ENCODE measurements at places on chromosomes 5 and 9. TPM values are rescaled to one million over a fixed set of nuclear protein-coding genes. Genes with fewer than 3 reads are reported as not detected.

Gene PCDHA10
- total RNA-seq = 0.07 TPM

- H3K4me3 ChIP-seq = no peak overlapping the region
- no peak for DNase-seq
- H3K4me1 ChIP-seq = no peaks in the 10 kb centered on the region
- no peaks in the 10 kb centered on the region for H3K36me3 ChIP-seq
These were observed 271.1 kb downstream of the TRIM36 start for GRCh38 chr5:114898602-114899001.

GRCh38 chr5:81895307-81895706 is 76.5 kb upstream of the ATG10 start:
- no peaks in the 10 kb centered on the region for H3K27me3 ChIP-seq
- H3K27ac ChIP-seq = no peak overlapping the region
- H3K4me3 ChIP-seq = no peak overlapping the region
- H3K4me1 ChIP-seq = no peaks in the 10 kb centered on the region
- no peaks in the 10 kb centered on the region for H3K36me3 ChIP-seq

Gene SLC6A19
- 0.05 TPM for total RNA-seq

GRCh38 chr9:18749711-18750110 is 275.8 kb downstream of the ADAMTSL1 start:
- H3K27me3 ChIP-seq = no peaks in the 10 kb centered on the region
- no peak for DNase-seq
- no peak overlapping the region for H3K4me3 ChIP-seq
- no peaks in the 10 kb centered on the region for H3K36me3 ChIP-seq
- no peaks in the 10 kb centered on the region for H3K4me1 ChIP-seq

- no peaks in the 10 kb centered on the region for H3K4me1 ChIP-seq
- H3K36me3 ChIP-seq = no peaks in the 10 kb centered on the region
- no peak overlapping the region for H3K27ac ChIP-seq
- DNase-seq = no peak
These were observed 27.9 kb upstream of the GLDC start for GRCh38 chr9:6673326-6674025.

DNA sequence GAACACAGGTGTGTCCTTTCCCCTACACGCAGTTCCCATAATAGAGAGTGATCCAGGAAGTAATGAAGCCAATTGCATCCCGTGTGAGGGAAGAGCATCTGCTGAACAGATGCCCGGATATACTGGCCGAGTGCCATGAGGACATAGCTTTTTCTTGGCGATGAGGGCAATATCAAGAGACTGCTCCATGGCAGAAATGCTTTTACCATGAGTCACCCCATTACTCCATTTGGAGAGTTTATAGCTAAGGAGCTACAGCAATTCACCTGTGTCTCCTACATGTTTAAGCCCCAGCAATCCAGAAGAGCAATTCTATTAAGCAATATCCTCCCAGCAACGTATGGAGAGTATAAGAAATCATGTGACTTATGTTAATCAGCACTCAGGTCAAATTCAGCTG is 222.0 kb upstream of the KLF4 start:
- H3K27me3 ChIP-seq = no peaks in the 10 kb centered on the region
- no peak for DNase-seq
- H3K4me3 ChIP-seq = no peak overlapping the region

- H3K36me3 ChIP-seq = no peaks in the 10 kb centered on the region
- H3K4me1 ChIP-seq = no peaks in the 10 kb centered on the region
- no peak overlapping the region for H3K4me3 ChIP-seq
- no peak overlapping the region for H3K27ac ChIP-seq
These were observed 88.1 kb upstream of the ADAMTSL1 start for GRCh38 chr9:18385696-18386490.

Gene GOLGA1
- total RNA-seq = 12.2 TPM

Gene ANKRD31
- total RNA-seq = not detected

GRCh38 chr9:124512806-124513204 is 5.6 kb upstream of the NR5A1 start:
- H3K27ac ChIP-seq = no peak overlapping the region
- no peak overlapping the region for H3K4me3 ChIP-seq
- H3K27me3 ChIP-seq = no peaks in the 10 kb centered on the region
- H3K36me3 ChIP-seq = no peaks in the 10 kb centered on the region
- H3K4me1 ChIP-seq = no peaks in the 10 kb centered on the region

DNA sequence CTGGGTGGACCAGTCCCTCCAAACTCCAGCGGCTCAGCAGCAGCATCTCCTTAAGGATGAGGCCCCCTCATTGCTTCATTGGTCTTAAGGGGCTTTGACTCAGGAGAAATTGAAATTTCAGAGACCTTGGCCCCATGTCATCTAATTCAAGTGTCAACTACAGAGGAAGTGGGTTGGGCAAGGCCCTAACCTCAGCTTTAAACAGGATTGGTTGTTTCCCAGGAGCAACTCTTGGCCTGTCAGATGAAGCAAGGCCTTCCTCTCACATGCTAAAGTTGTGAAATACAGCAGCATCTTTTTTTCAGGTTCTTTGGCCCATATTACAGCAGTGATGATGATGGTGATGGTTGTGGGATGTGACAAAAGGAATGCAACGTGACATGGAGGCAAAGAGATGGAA is 348.3 kb downstream of the ICE1 start:
- H3K4me1 ChIP-seq = peaks cover 11% of the 10 kb centered on the region
- no peaks in the 10 kb centered on the region for H3K27me3 ChIP-seq
- H3K36me3 ChIP-seq = no peaks in the 10 kb centered on the region
- no peak overlapping the region for H3K4me3 ChIP-seq

GRCh38 chr5:136070486-136071285 is 41.9 kb downstream of the TGFBI start:
- no peak for DNase-seq
- no peaks in the 10 kb centered on the region for H3K27me3 ChIP-seq
- H3K4me3 ChIP-seq = no peak overlapping the region
- H3K27ac ChIP-seq = peak overlapping the region; percentile 24

Gene IFNA14
- total RNA-seq = not detected

- no peak overlapping the region for H3K27ac ChIP-seq
- no peak overlapping the region for H3K4me3 ChIP-seq
- H3K27me3 ChIP-seq = no peaks in the 10 kb centered on the region
These were observed 30.1 kb upstream of the ZBED3 start for GRCh38 chr5:77117161-77117560.

GRCh38 chr9:70385426-70385825 is 29.0 kb downstream of the KLF9 start:
- no peaks in the 10 kb centered on the region for H3K27me3 ChIP-seq
- H3K27ac ChIP-seq = no peak overlapping the region
- DNase-seq = no peak
- H3K36me3 ChIP-seq = peaks cover 42% of the 10 kb centered on the region
- no peak overlapping the region for H3K4me3 ChIP-seq

DNA sequence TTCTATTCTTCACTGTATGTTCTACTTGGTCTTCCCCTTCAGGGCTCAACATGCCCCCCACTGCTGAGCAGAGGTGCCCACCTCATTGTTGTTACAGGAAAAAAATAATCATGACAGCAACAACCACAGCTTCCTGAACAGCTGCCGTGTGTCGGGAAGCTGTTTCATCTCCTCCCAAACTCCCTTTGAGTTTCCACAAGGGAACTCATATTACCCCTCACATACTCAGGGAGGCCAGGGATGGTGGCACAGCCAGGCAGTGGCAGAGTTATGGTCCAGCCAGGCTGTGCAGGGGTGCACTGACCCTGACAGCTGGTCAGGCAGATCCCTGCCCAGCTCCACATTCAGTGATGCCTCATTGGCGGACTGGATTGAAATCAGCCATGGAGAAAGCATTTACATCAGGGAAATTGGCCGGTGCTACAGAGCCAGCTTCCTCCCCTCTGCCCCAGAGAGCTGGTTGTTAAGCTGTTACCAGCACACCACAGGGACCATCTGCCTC is 37.3 kb downstream of the SARDH start:
- H3K4me1 ChIP-seq = no peaks in the 10 kb centered on the region
- no peak for DNase-seq
- no peak overlapping the region for H3K27ac ChIP-seq
- H3K4me3 ChIP-seq = no peak overlapping the region

GRCh38 chr5:62041156-62041756 is 264.8 kb upstream of the KIF2A start:
- no peak overlapping the region for H3K4me3 ChIP-seq
- no peaks in the 10 kb centered on the region for H3K27me3 ChIP-seq
- no peak for DNase-seq
- no peak overlapping the region for H3K27ac ChIP-seq
- no peaks in the 10 kb centered on the region for H3K4me1 ChIP-seq
- H3K36me3 ChIP-seq = no peaks in the 10 kb centered on the region

Gene GALT
- total RNA-seq = 23.0 TPM

- H3K4me3 ChIP-seq = no peak overlapping the region
- peak overlapping the region; percentile 97 for H3K27ac ChIP-seq
- DNase-seq = peak; percentile 88
- peaks cover 95% of the 10 kb centered on the region for H3K4me1 ChIP-seq
These were observed 292.0 kb downstream of the FANCC start for GRCh38 chr9:95025213-95026147.

Gene NDST1
- total RNA-seq = 45.6 TPM

GRCh38 chr9:92479346-92479745 is 3.0 kb downstream of the ASPN start:
- H3K27ac ChIP-seq = peak overlapping the region; percentile 64
- no peaks in the 10 kb centered on the region for H3K36me3 ChIP-seq
- no peak for DNase-seq
- H3K4me3 ChIP-seq = no peak overlapping the region

Gene TAF9
- 43.4 TPM for total RNA-seq

Gene PCDH1
- 15.9 TPM for total RNA-seq

Gene DAB2IP
- 22.7 TPM for total RNA-seq

Gene PCDHGA1
- total RNA-seq = 0.97 TPM

DNA sequence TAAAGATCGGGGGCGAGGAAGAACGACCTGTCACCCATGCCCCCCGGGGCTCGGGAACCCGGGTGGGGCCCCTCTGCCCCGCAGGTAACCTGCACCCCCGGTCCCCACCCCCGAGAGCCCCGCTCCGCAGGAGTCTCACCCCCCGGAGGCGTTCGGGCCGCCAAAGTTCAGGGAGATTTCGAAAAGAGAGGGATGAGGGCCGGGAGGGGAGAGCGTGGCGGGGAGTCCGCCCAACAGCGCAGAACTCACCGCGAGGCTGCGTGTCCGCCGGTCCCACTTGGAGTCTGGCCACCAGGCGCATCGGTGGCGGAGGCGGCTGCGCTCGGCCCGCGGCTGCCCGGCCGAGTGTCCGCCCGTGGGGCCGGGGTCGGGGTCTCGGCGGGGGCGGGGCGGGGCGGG is at the start of gene PHF19:
Gene PHF19 (minus strand): TSS at position 347 of the 399 bp plus-strand sequence. CDS start 2,447 bp downstream, outside the sequence.
- H3K36me3 ChIP-seq = no peaks in the 10 kb centered on the region
- no peak for DNase-seq
- H3K4me1 ChIP-seq = peaks cover 6% of the 10 kb centered on the region

- H3K36me3 ChIP-seq = peaks cover 20% of the 10 kb centered on the region
- peaks cover 34% of the 10 kb centered on the region for H3K4me1 ChIP-seq
- H3K4me3 ChIP-seq = peak overlapping the region; percentile 78
- H3K27ac ChIP-seq = peak overlapping the region; percentile 92
These were observed 1.4 kb upstream of the GLRX start for GRCh38 chr5:95823738-95824609.
